ENCODE measurements at places on chromosomes 12 and 14.

DNA sequence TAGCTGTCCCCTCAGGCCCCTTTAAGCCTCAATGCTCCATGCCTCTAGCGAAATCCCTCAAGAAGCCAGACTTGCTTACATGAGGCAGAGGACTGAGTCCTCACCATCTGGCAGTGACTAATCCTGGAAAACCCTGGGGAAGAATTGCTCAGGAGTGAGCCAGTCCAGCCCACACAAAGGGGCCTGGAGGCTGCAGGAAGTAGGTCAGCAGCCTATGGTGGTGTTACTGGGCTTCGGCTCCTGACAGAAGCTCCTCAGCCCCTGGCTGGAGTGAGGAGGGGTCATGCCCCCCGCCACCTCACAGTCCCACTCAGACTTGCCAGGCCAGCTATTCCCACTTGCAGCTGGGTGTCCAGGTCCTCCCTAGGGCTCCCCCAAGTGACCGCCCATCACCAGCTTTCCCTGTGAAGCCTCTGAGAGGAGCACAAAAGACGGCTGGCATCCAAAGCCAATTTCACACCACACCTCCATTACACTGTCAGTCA is 250.5 kb downstream of the DPF3 start:
- DNase-seq: no peak

DNA sequence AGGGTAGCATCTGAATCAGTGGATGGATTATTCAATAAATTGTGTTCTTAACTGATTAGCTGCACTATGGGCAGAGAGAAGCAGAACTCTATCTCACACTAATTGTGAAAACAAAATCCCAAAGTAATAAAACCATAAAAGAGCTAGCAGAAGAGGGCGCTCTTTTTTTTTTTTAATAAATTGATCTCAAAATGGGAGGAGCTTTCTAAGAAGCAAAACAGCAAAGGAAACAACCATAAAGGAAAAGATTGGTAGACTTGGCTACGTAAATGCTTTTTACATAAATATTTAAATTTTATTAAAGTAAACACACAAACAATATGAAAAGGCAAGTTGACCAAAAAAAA is 1.5 kb upstream of the TM7SF3 start:
- DNase-seq: no peak

DNA sequence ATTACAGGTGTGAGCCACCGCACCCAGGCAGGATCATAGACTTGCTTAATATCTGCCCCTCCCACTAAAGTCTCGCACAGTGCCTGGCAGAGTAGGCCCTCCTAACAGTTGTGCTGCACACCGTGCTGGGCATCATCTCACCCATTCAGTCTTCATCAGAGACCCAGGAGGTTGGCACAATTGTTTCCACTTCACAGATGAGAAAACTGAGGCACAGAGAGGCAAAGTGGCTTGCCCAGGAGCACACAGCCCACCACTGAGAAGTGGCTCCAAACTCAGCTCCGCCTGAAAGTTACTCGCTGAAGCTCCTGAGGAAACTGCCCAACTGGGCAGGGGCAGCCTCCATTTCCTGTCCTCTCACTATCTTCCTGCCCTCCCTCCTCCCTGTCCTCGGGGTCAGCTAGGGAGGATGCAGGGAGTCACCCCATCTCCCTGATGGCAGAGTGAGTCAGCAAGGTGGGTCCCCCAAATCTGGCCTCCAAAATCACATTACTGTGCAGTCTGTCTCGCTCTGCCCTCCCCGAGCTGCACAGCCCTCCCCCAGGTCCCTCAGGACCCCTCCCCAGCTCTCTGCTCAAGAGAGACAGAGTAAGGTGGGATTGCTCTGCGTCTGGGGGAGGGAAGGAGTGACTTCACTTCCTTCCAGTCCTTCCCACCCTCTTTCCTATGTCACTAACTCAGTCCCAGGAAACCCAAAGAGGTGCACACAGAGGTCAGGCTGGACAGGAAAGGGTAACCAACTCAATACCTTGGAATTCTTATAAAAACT is 5.7 kb downstream of the SLC8B1 start:
- no peak for DNase-seq

- no peak for DNase-seq
Observed at GRCh38 chr14:56194042-56194441, 75.8 kb downstream of the PELI2 start.

- no peak for DNase-seq
Observed at GRCh38 chr12:78483767-78484315, 380.7 kb upstream of the SYT1 start.

GRCh38 chr14:21313512-21313911 is 33.6 kb downstream of the RPGRIP1 start:
- DNase-seq: no peak

GRCh38 chr12:55624056-55624455 is 12.6 kb upstream of the OR10P1 start:
- DNase-seq: no peak

DNA sequence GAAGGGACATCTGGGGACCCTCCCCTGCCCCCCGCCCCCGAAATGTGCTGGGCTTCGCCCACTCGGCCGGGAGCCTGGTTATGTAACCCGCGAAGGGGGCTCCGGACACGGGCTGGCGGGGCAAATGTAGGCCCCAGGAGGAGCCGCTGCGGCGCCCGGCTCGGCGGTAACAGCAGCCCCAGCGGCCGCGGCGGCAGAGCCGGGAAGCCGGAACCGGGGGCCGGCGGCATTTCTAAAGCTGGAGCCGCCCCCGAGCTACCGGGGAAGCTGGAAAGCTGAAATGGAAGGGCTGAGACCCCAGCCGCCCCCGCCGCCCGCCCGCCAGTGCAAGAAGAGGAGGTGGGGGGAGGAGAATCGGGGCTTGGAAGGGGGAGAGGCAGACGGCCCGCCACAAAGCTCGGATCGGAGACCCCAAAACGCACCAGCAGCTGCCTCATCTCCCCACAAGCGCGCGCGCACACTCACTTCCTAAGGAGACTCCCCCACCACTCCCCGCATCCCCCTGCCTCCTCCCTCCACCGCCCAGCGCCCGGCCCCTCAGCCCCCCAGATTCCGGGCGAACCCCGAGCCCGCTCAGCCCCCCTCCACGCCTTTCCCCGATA is 1.5 kb downstream of the KDM2B start:
- DNase-seq: no peak

All from activated CD8-positive, alpha-beta memory T cell treated with anti-CD3 and anti-CD28 coated beads for 24 hours (primary cell).